Stimulated activated CD8-positive, alpha-beta memory T cell treated with anti-CD3 and anti-CD28 coated beads, Interleukin-15, amount 100 ng/mL, for 24 hours (primary cell): ENCODE measurements at places on chromosomes 4 and X.

GRCh38 chr4:172168888-172169287 lies 355.7 kb downstream of the GALNTL6 start:
- DNase-seq, result no peak

DNA sequence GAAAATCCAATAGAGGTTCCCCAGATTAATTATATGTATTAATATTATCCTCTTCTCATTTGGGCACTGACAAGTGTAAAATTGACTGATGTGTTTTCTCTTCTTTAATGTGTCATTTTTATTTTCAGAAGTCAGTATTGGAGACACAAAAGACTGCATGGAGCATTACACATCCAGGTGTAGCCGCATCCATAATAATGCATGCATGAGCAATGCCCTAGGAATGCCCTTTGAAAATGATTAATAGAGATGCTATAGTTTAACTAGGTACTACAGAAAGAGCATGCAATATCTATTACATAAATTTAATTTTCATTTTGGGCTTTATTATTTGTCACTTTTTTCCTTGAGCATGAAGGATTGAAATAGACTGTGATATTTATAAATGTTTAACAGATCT lies 509.9 kb downstream of the SPOCK3 start:
- DNase-seq, result no peak

DNA sequence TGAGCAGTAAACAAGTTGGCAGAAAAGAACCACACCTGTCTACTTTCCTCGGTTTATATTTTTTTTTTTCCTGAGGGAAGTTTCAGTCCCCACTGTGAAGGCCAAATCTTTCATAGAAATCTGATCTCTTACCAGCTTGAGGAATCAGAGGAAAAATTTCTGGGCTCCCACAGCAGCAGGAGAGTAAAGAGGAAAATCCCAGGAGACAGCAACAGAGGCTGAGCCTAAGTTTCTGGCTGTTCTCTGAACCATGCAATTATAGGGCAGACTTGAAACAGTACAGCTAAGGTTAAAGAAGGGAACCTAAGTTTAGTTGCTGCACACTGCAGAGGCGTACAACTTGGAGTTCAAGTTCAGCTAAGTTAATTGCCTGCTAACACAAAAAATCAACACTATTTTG lies 1090.9 kb upstream of the INTU start:
- no peak for DNase-seq

- no peak for DNase-seq
These were observed 737.2 kb upstream of the SLIT2 start for GRCh38 chr4:19514276-19515070.

- no peak for DNase-seq
These were observed 76.6 kb downstream of the ZFX start for GRCh38 chrX:24226176-24226575.

- no peak for DNase-seq
These were observed 295.2 kb upstream of the AGA start for GRCh38 chr4:177737387-177737940.
